ENCODE measurements at places on chromosomes 12 and 14. TPM values are rescaled to one million over a fixed set of nuclear protein-coding genes. Genes with fewer than 3 reads are reported as not detected.

- no peak for DNase-seq
These were observed 134.1 kb upstream of the KRAS start for GRCh38 chr12:25384893-25385248.

DNA sequence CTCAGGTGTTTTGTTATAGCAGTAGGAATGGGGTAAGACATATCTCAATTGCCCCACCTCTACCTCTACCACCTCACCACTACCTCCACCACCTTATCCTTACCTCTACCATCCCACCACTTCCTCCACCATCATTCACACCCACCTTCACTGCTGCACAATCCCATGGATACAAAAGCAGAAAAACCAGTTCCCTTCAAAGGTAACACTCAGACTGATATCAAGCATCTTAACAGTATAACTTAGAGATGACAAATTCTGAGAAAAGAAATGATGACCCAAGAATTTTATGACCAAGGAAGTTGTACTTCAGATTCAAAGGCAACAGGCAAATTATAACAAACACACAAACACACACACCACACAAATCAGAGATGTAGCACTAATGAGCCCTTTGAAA, 189.4 kb downstream of the NUAK1 start:
- DNase-seq: no peak

DNA sequence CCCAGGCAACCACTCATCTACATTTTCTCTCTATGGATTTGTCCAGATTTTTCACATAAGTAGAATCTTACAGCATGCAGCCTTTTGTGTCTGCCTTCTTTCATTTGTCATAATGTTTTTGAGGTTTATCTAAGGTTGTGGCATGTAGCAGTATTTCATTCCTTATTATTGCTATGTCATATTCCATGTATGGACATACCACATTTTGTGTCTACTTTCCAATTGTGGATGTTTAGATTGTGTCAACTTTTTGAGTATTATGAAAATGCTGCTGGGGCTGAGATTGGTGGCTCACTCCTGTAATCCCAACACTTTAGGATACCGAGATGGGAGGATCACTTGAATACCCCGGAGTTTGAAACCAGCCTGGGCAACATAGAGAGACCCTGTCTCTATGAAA, 3.2 kb upstream of the ATXN2 start:
- no peak for DNase-seq

KRT1 gene
- total RNA-seq: not detected

LRCOL1 gene
- total RNA-seq: not detected

DNA sequence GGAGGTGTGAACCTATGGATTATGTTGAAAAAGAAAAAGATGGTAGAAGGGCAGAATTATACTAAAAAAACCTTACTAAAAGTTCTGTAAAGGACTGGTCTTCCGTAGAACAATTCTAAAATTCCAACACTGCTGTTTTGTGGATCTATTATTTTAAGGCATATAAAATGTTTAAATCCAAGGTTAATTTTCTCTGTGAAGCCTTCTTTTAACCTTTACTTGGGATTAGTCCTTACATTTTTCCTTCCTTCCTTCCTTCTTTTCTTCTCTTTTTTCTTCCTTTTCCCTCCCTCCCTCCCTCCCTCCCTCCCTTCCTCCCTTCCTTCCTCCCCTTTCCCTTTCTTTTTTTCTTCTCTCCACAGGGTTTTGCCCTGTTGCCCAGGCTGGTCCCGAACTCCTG, 4.9 kb upstream of the GTSF1 start:
- DNase-seq: no peak

DYRK4 gene
- total RNA-seq: 23.5 TPM

GRCh38 chr14:32593290-32593942, 264.3 kb downstream of the AKAP6 start:
- no peak for DNase-seq

GRCh38 chr12:27604431-27604830, 80.4 kb downstream of the PPFIBP1 start:
- no peak for DNase-seq

Measured in Right ventricle myocardium superior (tissue), 1 donor.